ENCODE measurements at places on chromosomes 7 and 10. TPM values are rescaled to one million over a fixed set of nuclear protein-coding genes. Genes with fewer than 3 reads are reported as not detected.
A peak's percentile ranks its signal among the peaks of the same experiment; 100 is the strongest.

DNA sequence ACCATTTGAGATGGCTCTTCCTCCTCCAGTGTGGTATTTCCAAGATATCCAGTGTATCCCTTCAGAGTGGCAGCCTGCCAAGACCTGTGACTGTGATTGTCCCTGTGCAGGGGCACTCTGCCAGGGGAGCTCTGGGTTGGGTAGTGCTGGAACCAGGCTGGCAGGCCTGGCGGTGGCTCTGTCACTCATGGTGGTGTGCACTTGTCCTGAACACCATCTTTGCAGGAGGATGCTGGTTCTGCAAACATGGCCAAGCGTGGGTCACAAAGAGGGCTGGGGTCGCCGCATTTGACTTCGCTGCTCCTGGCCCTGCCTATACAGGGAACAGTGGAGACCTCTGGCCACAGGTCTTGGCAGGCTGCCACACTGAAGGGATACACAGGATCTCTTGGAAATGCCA is 205.2 kb downstream of the PRPF18 start:
- peak; percentile 34 for DNase-seq

DNA sequence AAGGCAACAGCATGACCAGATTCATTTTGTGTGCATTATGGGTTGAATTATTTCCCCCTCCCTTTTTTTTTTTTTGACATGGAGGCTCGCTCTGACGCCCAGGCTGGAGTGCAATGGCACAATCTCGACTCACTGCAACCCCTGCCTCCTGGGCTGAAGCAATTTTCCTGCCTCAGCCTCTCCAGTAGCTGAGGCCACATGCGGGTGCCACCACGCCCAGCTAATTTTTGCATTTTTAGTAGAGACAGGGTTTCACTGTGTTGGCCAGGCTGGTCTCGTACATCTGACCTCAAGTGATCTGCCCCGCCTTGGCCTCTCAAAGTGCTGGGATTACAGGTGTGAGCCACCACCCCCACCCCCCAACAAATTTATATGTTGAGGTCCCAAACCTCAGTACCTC is 42.0 kb downstream of the ZNF783 start:
- no peak for DNase-seq

DNA sequence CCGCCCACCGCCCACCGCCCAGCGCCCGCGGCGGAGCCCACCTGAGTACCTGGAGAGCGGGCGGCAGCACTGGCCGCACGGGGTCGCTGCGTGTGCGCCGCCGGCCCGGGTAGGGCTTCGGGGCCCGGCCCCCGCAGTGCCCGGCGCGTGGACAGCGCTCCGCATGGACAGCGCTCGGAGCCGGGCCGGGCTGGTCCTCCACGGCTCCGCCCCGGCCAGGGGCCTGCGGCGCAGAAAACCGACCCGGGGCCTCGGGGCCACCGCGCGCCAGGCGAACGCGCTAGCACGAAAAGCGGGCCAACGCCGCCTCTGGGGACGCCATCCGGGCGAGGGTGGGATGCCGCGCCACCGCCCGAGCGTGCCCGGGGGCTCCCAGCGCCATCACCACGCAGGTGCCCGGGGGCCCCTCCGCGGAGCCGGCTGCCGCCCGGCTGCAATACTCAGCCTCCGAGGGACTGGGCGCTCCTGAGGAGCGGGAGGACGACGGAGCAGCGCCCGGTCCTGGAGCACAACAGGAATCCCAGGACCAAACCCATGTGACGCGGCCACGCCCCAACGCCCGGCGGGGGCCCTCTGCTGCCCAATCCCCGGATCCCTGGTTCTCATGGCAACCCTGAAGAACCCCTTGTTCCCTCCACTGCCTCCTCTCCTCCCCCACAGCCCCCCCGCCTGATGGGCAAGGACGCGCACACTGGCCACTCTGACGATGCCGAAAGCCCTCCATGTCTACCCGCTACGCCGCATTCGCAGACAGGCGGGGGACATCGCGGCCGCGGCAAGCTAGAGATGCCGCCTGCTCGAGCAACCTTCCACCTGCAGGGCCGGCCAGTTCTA is at the start of gene GRB10:
Gene GRB10, minus strand, starts transcription at position 522 of the 834 bp plus-strand sequence. CDS start 50,574 bp downstream, outside the sequence.
- DNase-seq, result no peak

The CCZ1B gene
- total RNA-seq, result 7.6 TPM
